Activated naive CD4-positive, alpha-beta T cell treated with Interleukin-2 at 50 U/mL for 16 hours (primary cell): ENCODE measurements at places on chromosomes 5 and 9.

- no peak for DNase-seq
These were observed 25.5 kb downstream of the CATSPER3 start for GRCh38 chr5:134993161-134993560.

DNA sequence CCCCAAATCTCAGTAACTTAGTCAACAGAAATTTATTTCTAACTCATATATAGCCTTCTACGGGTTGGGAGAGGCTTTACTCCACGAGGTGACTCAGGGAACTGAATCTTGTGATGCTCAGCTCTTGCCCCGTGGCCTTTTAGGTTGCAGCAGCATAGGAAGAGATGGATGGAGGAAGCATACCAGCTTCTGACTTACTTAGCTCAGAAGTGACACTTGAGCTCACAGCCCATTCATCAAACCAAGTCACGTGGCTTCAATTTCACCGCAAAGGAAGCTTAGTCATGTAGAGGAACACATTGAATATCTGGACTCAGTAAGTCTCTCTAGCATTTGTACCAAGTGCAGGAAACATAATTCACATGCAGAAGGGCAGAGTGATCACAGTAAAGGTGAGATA, 124.1 kb upstream of the KCNN2 start:
- no peak for DNase-seq

GRCh38 chr9:135604437-135605237, 34.7 kb downstream of the GLT6D1 start:
- DNase-seq, result no peak

GRCh38 chr9:95927271-95928004, 51.9 kb downstream of the ERCC6L2 start:
- no peak for DNase-seq

DNA sequence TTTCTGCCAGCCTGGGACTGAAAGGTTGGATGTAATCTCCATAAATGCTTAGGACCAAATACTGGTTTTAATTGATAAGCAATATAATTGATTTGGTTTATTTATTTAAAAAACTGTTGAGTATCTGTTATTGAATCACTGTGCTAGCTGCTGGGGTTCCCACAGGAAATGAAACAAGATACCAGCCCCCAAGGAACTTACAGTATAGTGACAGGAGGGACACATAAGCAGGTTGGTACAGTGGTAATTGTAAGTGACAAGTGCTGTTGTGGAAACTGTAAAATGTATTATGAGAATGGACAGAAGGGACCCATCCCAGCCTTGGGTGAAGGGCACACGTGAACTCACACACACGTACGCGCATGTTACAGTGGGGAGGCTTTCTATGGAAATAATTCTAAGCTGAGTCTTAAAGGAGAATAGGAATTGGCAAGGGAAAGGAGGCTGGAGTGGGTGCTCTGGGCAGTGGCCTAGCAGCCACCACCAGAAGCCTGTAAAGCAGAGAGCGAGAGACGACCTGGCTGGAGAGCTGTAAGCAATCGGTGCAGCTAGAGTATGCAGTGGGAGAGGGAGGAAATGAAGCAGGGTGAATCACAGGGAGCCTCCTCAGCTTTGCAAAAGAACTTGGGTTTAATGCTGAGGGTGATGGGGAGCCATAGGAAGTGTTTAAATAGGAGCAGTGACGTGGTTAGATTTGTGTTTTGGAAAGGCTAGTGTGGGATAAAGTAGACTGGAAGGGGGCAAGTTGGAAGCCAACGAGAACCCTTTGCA, 39.3 kb downstream of the GLRA1 start:
- no peak for DNase-seq

- no peak for DNase-seq
These were observed 196.4 kb downstream of the NR3C1 start for GRCh38 chr5:143207058-143207457.

- DNase-seq, result no peak
These were observed 40.4 kb downstream of the PCSK5 start for GRCh38 chr9:75930730-75931321.

DNA sequence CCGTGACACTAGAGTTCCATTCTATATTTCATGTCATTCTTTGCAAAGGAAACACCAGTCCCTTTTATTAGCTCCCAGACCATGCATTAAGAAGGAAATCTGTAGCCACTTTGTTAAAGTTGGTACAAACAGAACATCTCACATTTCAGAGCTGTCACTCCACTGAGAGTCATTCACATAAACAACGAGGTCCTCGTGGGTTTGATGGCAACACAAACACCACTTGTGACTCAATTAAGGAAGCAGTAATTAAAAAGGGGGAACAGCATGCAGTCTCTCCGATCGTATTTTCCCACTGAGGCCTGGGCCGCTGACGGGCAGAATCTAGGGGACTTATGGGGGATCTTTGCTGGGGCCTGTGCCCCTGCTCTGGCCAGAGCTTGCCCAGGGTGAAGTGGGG, 94.2 kb upstream of the ZNF618 start:
- DNase-seq, result no peak

DNA sequence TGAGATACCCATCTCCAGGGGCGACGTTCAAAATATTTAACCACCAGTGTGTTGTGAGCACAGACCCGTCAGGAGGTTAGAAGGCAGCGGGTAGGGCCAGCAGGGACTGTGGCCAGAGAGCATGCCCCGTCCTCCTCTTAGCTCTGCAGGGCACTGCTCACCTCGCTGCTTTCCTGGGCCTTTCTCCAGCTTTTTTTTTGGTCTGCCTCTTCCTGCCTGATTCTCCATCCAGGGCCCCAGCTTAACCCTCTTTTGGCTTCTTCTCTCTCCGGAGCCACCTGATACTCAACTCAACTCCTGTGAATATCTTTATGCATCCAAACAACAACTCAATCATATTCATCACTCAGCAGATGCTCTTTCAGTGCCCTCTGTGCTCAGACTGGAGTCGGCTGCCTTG, 44.0 kb downstream of the TMOD1 start:
- DNase-seq, result no peak

GRCh38 chr9:15635752-15636151, 82.9 kb downstream of the CCDC171 start:
- no peak for DNase-seq

DNA sequence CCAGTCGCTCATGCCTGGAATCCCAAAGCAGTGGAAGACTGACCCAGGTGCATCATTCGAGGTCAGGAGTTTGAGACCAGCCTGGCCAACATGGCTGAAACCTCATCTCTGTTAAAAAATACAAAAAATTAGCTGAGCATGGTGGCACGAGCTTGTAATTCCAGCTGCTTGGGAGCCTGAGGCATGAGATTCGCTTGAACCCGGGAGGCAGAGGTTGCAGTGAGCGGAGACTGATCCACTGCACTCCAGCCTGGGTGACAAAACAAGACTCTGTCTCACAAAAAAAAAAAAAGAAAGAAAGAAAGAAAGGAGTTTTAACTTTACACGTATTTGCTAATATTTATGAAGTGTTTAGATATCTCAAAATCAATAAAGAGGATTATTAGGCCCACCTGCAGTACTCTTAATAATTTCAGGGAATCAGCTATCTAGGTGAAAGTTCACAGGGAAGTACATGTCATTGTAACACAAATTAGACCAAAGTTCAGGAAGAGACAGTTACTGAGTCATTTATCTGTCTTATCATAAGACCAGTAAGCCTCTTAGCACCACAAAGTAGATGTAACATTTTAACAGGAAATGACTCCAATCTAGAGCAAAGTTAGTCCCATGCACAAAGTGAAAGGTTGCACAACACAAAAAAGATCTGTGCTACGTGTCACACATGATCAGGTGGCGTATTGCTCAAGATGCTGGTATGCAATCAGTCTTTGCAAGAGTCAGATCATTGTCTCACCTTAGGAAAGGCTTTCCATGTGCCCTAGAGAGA, 34.1 kb upstream of the PLIN2 start:
- DNase-seq, result peak; percentile 45

DNA sequence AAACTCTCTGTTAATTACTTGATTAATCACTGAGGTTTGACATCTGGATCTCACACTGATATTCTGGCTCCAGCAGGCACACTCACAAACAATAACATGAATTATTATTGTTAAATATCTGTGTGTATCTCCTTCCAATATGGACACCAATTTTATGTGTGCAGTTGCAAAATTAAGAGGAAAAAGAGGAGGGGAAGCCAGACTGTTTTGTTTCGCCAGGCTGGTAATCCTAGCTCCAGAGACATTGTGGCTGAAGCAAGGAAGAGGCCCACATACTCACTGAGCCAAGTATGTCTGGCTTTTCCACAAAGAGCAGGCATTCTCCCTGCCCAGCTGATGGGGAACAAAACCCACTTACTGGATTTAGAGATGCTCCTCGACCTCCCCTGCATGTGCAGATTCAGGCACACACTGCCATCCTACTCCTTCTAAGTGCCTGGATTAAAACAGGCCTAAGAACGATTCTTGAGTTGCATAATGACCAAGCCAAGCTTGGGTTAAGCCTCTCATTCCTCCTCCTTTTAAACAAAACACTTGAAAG, 181.9 kb downstream of the ESM1 start:
- no peak for DNase-seq

DNA sequence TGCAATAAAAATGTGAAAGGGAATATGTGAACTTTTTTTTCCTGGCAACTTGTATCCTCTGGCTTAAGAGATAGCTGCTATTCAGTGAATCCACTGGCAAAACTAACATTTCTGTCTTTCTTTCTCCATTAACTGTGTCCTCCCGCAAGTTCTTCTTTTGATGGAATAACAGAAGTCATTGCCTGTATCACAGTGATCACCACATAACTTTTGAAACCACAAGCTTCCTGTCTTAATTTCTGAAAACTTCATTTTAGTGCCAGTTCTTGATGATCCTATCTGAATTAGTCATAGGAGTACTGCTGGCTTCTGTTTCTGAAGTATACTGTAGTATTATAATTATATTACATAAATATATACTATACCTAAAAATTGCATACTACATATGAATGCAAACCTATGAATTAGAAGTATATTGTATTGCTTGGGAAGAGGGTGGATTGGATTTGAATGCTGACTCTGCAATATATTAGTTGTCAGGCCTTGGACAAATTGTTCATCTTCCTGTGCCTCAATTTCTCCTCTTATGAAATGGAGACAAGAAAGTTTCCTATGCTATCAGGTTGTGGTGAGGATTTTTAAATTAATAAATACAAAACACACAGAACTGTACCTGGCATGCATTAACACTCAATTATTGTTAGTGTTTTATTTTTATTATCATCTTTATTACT, 441.6 kb downstream of the CETN3 start:
- no peak for DNase-seq

GRCh38 chr9:80070071-80070742, 498.4 kb downstream of the TLE4 start:
- no peak for DNase-seq

DNA sequence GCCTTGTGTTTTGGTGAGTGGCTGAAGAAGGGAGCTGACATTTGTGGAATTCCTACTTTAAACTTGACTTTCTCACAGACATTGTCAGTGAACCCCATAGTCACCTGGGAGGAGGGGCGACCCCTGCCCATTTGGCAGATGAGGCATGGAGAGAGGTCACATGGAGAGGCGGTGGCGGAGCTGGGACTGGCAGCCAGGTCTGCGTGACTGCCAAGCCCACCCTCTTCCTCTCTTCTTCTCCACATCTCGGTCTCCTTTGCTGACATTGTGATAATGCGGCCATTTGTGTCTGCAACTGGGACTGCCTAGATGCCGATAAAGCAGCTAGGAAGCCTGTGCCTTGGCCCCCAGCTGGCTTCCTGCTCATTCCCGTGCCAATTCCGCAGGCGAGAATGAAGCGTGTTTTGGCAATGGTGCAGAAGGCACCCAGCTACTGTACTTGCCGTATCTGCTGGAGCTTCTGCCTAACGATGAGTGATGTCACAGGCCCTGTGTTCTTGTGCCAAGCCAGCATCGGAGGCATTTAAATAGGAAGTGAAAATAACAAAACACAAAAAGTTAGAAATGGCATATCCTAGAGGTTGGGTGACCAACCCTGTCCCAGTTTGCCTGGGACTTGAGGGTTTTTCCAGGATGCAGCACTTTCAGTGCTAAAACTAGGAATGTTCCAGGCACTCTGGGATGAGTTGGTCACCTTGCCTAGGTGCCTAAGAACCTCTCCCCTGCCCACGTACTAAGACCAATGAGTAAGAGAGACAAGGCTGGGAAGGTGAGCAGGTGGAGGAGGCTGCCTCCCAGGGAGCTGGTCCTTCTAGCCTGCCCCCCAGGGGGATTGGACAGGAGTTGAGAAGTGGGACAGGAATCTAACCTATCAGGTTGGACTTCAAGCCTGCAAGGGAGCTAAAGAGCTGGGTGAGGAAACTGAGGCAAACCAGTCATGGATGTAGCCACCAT, 23.6 kb downstream of the OLFML2A start:
- DNase-seq, result no peak

DNA sequence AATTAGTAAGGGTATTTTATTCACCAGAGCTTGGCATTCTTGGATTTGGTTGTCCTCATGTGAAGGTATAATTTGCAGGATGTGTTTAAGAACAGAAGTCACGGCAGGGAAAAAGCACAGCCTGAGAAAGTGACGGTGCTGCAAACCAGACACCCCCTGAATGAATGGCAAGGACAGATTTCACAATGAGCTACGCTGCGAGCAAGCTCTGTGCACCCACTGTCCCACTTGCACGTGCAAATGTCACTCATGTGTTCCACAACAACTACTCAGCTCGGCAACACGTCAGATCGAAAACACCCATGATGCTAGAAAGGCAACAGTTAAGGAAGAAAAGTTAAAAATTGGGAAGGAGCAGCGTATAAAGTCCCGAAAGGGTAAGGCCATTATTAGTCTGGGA, 168.9 kb downstream of the ROR2 start:
- no peak for DNase-seq

DNA sequence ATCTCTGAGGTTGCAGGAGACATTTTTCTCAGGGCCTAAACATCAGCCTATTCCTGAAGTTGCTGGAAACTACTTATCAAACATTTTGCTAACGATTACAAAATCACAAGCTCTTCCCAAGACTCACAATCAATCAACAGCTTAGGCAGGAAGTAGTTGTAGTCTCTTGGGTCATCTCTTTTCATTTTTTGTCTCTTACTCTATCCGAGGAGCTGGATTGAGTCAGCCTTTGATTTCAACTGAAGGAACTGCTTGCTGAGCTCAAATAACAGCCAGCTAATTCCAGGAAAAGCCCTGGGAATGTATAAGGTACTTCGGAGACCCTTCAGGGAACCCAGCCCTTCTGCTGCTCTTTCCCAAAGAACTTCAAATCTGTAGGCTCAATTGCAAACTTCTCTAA, 398.9 kb downstream of the PLK2 start:
- DNase-seq, result no peak

GRCh38 chr5:89695371-89695770, 714.2 kb downstream of the CETN3 start:
- no peak for DNase-seq

DNA sequence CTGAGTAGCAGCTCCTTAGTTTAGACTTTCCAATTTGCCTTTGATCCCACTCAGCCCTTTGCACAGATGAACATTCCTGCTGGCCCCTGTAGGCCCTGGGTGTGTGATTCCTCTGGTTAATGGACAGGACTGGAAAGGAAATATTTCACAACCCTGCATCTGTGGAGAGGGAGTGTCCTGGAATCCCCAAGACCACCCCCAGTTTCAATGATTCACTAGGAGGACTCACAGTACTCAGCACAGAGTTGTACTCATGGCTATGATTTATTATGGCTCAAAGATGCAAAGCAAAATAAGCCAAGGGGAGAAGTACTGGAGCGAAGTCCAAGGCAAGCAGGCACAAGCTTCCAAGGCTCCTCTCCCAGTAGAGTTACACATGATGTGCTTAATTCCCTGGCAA, 42.4 kb upstream of the TJP2 start:
- no peak for DNase-seq
